ENCODE measurements at places on chromosomes 12 and 14.

DNA sequence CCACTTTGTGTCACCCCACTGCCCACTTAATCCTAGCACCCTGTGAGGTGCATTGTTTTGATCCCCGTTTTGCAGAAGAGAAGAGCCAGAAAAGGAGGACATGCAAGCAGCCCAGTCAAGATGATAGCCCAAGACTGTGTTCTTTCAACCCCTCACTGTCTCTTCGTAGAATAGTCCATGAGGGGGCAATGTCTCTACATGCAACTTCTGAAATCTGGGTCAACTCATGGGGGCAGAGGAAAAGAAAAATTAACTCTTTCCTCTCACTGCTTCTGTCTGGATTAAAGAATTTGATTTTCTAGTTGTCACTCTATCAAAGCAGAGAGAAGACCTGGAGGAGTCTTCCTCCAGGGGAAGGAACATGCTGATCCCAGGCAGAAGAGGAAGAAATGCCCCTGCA is 229.6 kb upstream of the NOS1 start:
- DNase-seq: no peak

DNA sequence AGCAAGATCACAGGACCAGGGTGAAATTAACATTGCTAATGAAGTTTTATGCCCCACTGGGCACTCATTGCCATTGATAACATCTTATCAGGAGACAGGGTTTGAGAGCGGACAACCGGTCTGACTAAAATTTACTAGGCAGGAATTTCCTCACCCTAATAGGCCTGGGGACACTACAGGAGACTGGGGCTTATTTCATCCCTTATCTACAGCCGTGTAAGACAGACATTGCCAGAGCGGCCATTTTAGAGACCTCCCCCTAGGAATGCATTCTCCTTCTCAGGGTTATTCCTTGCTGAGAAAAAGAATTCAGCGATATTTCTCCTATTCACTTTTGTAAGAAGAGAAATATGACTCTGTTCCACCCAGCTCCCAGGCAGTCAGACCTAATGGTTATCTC is 8.3 kb downstream of the OR4K17 start:
- DNase-seq: no peak

- DNase-seq: no peak
These were observed 144.4 kb downstream of the SEC23A start for GRCh38 chr14:38958589-38958988.

DNA sequence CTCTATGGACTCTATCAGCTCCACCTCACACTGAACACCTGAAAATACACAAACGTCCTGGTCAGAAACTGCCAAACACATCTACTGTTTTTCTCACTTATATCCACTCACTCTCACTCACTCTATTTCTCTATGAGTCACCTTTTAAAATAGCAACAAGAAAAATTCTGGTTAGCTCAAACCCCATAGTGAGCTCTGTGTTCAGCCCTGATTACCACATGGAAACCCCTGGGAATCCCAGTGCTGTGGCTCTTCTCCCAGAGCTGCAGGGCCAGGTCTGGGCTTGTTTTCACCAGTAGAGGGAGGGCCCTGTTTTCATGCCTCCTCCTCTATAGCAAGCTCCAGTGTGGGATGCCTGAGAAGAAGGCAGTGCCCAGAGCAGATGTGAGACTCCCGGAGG is 1126.1 kb downstream of the TMEM121 start:
- no peak for DNase-seq

DNA sequence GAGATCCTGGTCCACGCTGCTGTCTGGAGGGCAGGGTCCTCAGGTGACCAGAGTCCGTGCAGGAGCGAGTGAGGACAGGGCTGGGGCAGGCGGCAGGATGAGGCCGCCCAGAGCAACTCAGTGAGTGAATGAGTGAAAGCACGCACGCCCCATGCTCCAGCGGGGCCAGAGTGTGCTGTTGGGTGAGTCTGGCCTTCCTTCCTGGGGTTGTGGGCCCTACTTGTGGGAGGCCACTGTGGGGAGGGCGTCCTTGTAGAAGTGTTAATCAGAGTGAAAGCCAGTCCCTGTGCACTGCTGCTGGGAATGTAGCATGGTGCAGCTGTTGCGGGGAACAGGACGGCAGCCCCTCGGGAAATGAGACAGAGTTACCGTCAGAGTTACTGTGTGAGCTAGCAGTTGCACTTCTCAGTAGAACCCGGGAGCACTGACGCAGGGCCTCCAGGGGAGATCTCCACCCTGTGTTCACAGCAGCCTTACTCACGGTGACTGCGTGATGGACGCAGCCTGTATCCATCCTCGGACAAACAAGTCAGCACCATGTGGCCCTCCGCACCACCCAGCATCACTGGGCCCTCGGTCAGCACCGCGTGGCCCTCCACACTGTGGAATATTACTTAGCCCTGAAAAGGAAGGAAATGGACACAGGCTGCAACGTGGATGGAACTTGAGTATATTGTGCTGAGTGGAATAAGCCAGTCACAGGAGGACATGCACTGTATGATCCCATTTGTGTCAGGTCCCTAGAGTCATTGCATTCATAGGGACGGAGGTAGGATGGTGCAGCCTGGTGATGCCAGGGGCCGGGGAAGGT is 22.1 kb downstream of the PACS2 start:
- DNase-seq: no peak

DNA sequence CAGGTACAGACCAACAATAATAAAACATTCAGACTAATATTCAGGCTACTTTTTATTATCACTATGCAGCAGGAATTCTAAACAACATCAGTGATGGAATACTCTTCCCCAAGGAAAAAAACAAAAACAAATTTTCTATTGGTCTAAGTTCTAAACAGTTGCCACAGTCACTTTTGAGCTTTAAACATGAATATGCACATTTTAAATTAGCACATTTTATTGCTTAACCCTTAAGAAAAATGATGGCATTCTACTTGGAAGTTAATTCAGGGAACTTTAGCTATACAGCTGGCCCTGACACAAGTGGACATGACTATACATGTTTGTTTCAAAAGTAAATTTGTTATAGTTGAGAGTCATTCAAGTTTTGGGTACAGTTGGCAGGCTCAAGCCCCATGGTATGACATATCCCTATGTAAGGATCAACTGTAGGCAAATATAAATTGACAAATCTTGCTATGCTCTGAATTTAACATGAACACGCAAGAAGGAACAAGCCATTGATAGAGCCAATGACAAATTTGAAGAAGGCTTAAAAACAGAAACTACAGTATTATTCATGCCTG is 224.3 kb upstream of the AMIGO2 start:
- no peak for DNase-seq

GRCh38 chr14:68232300-68233055 is 412.9 kb downstream of the RAD51B start:
- DNase-seq: peak; percentile 99

DNA sequence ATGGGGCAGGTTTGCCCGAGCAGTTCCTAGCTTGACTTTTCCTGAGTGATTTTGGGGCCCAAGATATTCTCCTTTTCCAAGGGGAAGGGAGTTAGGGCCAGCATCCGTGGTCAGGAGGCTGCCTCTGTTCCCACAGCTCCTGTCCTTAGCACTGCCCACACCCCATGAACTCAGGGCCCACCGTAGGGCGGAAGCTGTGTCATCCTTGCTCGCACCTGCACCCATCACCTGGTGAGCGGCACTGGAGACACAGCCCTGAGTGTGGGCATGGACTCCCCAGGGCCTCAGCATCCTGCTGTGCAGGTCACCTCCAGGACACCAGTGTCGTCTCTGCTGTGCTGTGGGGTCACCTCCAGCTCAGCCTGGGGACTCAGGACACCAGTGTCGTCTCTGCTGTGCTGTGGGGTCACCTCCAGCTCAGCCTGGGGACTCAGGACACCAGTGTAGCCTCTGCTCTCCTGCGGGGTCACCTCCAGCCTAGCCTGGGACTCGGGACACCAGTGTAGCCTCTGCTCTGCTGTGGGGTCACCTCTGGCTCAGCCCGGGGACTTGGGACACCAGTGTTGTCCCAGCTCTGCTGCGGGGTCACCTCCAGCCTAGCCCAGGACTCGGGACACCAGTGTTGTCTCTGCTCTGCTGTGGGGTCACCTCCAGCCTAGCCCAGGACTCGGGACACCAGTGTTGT is 322.9 kb downstream of the ADGRD1 start:
- DNase-seq: no peak

- DNase-seq: no peak
These were observed 1.8 kb upstream of the PARP2 start for GRCh38 chr14:20341646-20342045.

DNA sequence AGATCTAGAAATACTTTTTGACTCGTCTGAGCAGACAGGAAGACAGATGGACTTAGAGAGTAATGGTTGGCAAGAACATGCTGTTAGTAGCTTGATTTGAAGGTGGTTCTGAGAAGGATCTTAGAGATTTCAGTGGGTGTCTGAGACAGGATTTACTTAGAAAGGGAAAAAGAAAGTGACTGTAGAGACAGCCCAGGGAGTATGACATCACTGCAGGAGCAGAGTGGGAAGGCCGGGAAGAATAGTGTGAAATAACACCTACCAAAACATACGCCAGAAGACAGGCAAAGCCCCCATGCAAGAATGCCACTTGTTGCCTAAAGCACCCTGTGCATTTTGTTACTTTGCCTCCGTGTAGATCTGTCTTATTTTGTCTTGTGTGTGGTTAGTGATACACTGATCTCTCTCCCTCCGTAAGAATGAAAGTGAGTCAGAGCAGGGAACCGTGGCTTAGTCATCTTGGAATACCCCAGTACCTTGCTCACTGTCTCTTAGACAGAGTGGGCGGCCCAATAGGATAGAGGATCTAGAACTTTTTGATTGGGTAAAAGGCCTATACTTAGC is 161.3 kb upstream of the IFNG-AS1 start:
- peak; percentile 99 for DNase-seq

DNA sequence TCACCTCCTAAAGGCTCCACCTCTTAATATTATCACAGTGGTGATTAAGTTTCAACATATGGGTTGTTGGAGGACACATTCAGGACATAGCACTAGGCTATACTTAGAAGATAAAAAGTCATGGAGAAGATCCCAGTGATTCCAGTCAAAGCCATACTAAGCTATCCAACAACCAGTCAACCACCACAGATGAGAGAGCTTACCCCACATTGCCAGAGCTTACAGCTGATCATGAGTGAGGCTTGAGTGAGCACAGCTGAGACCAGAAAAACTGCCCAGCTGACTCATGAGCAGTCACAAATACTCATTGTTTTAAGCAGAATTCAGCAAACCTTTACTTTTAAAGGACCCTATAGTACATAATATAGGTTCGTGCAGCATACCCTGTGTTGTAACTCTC is 85.1 kb downstream of the DRAM1 start:
- DNase-seq: no peak

DNA sequence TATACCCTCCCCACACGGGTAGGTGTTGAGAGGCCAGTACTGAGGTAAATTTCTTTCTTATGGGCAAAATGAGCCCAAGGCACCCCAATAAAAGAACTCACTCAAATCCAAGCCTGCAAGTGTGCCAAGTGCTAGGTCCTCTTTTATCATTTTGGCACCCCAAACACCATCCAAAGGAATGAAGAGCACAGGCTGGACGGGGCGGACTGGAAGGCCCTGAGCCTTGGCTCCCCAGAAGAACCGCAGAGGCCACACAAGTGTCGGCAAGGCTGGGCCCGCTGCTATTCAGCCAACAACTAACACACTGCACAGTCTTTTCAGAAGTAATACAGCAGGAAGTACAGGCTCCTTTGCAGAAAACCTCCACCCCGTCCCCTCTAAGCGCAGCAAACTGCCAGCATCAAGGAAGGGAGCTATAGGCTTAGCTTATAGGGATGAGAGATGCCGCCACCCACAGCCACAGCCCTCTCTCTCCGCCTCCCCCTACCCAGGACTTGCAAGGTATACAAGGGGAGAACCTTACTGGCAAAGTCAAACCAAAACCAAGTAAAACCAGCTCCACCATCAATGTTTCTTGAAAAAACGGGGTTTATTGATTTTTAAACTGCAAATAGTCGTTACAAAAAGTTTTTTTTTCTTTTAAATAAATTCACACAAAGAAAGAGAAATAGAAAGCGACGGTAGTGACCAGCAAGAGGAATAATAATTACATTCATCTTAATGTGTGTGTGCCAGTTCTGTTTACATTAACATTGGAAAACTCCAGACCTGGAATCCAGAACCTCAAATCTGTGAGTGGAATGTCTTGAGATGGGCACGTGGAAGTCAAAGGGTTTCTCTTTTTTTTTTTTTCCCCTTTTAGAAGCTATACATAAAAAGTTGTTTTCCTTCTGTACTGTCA is 5.5 kb downstream of the ZFP36L1 start:
- DNase-seq: no peak

GRCh38 chr12:17928708-17929366 is 161.2 kb downstream of the RERGL start:
- peak; percentile 83 for DNase-seq

GRCh38 chr12:74515849-74516248 is 21.8 kb upstream of the ATXN7L3B start:
- DNase-seq: no peak

- DNase-seq: no peak
These were observed 39.8 kb downstream of the C12orf42 start for GRCh38 chr12:103456006-103456405.

DNA sequence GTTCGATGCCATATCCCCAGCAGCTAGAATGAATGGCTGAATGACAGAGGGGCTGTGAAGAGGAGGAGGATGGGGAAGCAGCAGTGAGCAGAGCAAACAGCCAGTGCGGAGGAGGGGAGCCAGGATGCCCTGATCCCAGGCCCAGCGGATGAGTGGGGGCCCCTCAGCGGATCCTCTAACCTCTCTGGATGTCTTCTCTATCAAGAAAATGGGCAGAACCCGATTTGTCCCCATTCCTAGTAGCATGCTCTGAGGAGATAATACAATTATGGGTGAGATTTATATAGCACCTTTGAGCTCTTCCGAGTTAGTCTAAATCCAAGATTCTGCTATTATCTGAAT is 30.0 kb upstream of the RPLP0 start:
- DNase-seq: no peak

DNA sequence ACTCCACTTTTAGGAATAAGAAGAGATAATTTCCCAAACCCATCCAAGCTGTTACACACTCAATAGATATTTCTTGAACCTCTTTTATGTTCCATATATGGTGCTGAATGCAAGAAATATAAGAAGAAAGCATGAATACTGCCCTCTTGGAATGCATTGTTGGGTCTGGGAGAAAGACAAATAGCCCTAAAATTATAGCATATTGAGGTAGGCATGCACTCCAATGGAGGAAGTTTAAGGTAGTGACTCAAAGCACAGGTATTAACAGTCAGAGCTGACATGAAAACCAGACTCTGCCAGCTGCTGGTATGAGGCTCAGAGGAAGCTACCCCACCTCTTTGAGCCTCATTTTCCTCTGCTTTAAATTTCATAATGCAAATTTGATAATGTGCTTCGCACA is 261.3 kb upstream of the NOS1 start:
- DNase-seq: peak; percentile 78

All from fibroblast of skin of back (primary cell).